ENCODE measurements at places on chromosomes 2 and 18. TPM values are rescaled to one million over a fixed set of nuclear protein-coding genes. Genes with fewer than 3 reads are reported as not detected.

- DNase-seq: no peak
Measured at GRCh38 chr2:69111076-69111475, 98.1 kb downstream of the ANTXR1 start.

DNA sequence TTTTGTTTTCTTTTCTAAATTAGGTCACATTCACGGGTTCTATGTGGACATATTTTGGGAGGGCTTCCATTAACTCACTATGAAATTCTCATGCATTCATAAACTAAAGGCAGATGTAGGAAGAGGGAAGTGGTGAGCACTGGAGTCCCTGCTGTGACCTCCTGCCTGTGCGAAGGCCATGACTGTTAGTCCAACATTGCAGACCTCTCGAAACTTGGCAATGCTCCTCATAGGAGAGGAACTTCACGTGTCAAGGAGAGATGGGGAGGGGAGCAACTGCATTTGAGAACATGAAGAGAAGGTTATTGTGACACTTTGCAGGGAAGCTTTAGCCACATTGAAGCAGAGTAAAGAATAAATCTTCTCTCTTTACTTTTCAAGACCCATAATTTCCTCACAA is 126.4 kb upstream of the HNMT start:
- no peak for DNase-seq

DNA sequence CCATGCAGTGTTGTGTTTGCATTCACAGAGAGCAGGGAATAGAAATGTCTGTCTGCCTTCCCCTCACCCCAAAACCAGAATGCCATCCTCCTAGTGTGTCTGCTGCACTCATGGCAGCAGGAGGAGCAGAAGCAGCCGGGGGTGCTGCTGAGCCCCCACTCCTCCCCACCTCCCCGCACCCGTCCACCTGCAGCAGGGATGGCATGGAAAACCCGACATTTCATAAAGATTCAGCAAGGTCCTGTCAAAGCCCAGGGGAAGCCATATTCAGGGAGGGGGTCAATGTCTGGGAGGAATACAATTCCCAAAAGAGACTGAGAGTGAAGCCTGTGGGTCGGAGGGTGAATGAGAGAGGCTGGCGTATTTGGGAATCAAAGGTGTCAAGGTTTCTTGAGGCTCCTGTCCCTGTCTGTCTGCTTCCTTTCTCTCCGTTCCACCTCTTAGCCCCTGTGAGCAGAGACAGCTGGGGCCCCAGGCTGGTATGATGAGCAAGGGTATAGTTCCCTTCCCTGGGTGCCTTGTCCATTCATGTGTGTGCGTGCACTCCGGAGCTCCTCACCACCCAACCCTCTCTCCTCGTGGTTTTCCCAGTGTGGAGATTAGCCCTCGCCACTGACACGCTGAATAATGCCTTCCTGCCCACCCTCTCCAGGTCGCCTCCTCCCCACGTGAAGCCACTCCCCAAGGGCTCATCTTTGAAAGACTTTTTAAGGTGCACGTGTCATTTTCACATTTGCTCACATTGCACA is 133.5 kb upstream of the ZNF236 start:
- no peak for DNase-seq

DNA sequence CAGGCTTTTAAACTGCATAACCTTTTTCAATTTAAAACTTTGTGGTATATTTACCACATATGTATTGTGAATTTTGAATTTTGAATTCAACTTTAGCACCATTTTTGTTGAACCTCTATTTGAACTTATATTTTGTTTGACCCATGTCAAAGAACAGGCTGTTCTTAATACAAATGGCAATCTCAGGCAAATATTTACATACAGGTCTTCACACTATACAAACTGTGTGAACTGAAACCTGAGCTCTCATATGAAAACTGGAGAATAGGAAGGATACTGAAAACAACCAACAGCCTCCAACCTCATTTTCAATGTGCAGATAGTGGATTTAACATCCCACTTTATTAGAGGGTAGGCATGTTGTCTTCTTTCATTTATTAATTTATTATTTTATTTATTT is 491.8 kb downstream of the KCNJ3 start:
- DNase-seq: no peak

GRCh38 chr2:159960414-159960813 is 102.0 kb downstream of the PLA2R1 start:
- DNase-seq: no peak

- no peak for DNase-seq
Measured at GRCh38 chr2:1393321-1393720, 19.9 kb upstream of the TPO start.

DNA sequence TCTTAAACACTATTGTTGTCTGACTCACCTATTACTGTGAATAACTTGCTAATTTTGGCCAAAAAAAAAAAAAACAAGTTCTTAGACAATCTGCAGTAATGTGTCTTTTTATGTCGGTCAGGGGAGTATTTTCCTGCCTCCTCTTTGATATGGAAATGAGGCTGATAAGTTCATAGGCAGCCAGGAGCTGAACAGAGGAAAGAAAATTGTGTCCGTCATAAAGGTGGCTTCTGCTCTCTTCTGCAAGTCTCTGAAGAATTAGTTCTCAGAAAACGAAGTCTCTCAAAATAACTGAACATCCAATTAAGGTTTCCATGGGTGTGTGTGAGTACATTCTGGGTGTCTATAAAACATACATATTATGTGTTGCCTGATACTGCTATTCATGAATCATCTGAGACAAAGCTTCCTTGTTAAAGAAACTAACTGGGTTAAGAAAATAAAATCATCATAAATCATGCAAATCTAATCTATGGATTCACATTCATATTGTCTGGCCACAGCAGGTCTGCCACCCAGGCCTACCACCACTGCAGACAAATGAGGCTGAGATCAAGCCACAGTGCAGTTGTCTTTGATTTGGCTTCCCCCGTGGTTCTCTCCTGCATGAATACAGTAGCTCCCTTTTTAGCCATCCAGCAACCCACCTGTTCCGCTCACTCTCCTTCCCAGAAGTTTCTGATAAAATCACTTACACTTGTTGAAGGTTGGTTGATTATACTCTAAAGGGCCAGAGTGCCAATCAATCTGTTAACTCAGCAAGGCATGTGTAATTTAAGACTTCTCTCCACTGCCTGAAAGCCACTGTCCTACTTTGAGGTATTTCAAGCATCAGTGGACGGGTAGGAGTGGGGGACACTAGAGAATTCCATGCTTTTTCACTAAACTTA is 19.4 kb upstream of the SP5 start:
- DNase-seq: no peak

Gene AQP12A
- total RNA-seq: not detected

DNA sequence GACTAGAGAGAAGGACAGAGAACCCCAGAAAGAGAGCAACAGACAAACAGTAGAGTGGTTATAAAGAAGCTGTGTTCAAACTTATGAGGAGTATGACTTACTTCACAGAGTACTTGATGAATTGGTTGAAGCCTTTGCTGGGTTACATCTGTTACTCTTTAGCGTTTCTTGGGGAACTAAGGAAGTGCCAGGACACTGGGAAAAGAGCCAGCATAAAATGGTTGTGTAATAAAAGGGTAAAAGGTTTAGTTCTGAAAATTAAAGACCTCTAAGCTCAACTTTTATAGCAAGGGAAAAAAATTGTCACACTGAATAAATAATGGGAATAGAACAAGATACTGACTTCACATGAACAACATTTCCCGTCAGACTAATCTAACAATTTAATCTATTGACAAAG is 17.0 kb upstream of the STAT4 start:
- no peak for DNase-seq

GRCh38 chr2:30770816-30771576 is 36.2 kb downstream of the CAPN13 start:
- no peak for DNase-seq

Gene LOXHD1
- total RNA-seq: 0.39 TPM

Gene SGPP2
- 0.31 TPM for total RNA-seq

Gene CYP1B1
- total RNA-seq: 3.9 TPM

GRCh38 chr2:48808311-48808710 is 52.8 kb upstream of the LHCGR start:
- no peak for DNase-seq

DNA sequence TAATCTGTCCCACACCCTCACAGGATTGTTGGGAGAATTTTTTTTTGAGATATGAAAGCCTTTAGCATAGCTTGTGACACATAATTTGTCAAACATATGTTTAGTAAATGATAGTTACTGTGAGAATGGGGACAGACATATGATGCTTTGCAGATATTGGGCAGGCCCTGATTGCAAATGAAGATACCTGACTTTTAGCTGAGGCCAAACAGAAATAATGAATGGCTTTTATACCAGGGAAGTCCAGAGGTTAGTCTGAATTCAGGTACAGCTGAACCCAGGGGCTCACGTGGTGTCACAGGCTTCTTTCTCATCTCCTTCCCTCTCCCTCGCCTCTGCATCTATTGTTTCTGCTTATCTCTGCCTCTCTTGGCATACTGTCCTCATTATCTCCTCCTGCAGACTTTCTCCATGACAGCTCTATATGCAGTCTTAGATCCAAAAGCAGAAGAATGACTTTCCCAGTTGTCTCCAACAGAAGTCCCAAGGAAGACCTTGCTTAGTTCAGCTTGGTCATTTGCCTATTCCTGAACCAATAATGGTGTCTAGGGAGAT is 4.9 kb upstream of the WNT10A start:
- no peak for DNase-seq

- DNase-seq: no peak
Measured at GRCh38 chr2:112310906-112311305, 35.5 kb downstream of the ZC3H6 start.

Measured in naive thymus-derived CD8-positive, alpha-beta T cell (primary cell).